ENCODE measurements at places on chromosomes 13 and 19. TPM values are rescaled to one million over a fixed set of nuclear protein-coding genes. Genes with fewer than 3 reads are reported as not detected.
A peak's percentile ranks its signal among the peaks of the same experiment; 100 is the strongest.

The CD177 gene
- total RNA-seq, result not detected

The MADCAM1 gene
- 0.22 TPM for total RNA-seq

The STAP2 gene
- 9.4 TPM for total RNA-seq

The ZNF177 gene
- total RNA-seq, result 0.43 TPM

The NBEA gene
- total RNA-seq, result 0.29 TPM

The SERPINE3 gene
- not detected for total RNA-seq

The TPTE2 gene
- not detected for total RNA-seq

DNA sequence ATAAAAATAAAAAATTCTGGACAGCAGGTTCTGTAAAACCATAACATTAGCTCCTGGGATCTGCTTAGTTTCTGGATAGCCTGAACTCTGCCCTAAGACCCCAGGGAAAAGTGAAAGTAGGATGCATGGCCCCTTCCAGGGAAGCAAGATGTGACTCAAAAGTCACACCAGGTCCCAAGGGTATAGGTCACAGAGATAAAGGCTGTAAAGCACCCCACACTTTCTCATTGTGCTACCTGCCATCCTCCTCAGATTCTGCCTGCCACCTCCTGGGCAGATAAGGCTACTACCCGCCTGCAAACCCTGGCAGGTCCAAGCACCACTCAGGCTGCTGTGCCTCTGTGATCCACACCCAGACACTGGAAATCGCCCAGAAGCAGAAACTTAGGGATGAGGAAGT is 20.6 kb downstream of the FFAR2 start:
- DNase-seq, result peak; percentile 77

- DNase-seq, result no peak
Observed at GRCh38 chr13:30805132-30805537, 69.8 kb downstream of the ALOX5AP start.

DNA sequence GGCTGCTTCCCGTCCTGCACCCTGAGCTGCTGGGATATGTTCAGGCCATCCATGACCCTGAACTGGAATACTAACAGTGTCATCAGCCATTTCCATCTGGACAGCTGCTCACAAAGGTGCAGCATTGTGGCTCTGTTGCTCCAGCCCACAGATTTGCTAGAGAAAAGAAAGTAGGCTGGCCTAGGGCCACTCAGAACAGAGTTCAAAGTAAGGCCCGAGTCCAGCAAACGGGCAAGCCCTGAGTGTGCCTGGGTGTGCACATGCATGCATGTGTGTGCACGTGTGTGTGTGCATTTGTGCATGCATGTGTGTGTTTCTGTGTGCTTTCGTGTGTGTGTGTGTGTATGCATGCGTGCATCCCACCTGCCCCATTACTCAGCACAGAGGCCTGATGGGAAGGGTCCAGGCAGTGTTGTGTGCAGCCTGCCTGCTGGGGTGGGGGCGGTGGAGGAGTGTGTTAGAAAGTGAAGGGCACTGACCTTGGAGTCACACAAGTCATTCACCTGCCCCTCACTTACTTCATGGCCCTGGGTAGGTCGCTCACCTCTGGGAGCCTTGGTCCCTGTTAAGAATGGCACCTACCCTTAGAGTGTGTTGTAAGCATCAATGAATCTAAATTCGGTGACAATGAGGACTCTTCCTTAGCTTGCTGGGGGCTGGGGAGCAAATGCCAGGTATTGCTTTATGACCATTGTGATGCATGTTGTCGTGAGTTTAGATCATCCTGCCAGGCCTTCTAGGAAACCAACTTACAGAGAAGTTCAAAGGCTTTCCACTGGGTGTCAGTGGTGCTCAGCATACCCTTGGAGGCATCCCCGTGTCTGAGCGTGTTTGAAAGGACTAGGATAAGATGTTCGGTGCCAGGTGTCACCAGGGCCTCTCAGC is 53.2 kb downstream of the GPR12 start:
- peak; percentile 45 for DNase-seq

GRCh38 chr13:45714170-45714569 is 12.1 kb downstream of the CBY2 start:
- DNase-seq, result no peak

DNA sequence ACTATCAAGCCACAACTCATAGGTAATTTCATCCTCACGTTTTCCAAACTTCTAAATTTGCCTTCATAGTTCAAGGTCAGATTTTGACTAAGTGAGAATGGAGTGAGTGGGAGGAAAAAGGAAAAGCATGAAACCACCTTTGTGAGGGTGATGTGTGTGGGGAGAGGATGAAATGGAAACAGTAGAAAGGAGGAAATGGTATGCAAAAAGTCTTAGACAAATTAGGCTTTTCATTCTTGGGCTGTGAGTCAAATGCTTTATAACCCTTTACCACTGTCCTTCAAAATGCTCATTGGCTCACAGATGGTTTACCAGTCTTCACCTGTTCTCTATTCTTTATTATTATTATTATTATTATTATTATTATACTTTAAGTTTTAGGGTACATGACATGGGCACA is 127.2 kb downstream of the RAP2A start:
- DNase-seq, result no peak

GRCh38 chr13:65508338-65508737 is 1721.8 kb downstream of the PCDH9 start:
- no peak for DNase-seq

GRCh38 chr13:107289540-107289939 is 721.6 kb upstream of the ARGLU1 start:
- no peak for DNase-seq

DNA sequence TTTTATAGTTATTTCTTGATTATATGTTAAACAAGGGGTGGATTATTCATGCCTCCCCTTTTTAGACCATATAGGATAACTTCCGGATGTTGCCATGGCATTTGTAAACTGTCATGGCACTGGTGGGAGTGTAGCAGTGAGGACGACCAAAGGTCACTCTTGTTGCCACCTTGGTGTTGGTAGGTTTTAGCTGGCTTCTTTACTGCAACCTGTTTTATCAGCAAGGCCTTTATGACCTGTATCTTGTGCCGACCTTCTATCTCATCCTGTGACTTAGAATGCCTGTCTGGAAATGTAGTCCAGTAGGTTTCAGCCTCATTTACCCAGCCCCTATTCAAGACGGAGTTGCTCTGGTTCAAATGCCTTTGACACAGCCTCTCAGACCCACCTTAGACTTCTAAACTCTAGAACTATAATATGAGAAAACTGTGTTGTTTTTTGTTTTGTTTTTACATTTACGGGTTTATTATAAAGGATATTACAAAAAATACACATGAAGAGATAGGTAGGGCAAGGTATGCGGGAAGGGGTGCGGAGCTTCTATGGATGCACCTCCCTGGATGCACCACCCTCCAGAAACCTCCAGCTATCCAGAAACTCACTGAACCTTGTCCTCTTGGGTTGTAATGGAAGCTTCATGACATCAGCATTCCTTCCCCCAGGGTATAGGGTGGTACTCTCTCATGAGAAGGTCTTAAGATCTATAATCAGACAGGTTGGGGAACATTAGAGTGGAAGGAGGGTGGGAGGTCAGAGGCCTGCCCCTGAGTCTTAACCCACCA is 15.8 kb upstream of the SPRYD7 start:
- DNase-seq, result no peak

GRCh38 chr13:107291875-107292274 is 723.9 kb upstream of the ARGLU1 start:
- DNase-seq, result no peak

GRCh38 chr13:83452292-83452950 is 429.9 kb downstream of the SLITRK1 start:
- no peak for DNase-seq

DNA sequence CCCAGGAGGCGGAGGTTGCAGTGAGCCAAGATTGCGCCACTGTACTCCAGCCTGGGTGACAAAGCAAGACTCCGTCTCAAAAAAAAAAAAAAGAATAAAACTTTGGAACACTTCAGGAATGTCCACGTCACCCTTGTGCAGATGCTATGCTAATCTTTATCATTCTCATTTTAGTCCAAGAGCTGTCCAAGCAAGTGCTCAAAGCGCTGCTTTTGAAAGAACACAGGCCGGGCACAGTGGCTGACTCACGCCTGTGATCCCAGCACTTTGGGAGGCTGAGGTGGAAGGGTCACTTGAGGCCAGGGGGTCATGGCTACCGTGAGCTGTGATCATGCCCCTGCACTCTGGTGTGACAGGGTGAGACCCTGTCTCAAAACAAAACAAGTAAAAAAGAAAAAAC is 11.1 kb upstream of the UQCR11 start:
- DNase-seq, result no peak

DNA sequence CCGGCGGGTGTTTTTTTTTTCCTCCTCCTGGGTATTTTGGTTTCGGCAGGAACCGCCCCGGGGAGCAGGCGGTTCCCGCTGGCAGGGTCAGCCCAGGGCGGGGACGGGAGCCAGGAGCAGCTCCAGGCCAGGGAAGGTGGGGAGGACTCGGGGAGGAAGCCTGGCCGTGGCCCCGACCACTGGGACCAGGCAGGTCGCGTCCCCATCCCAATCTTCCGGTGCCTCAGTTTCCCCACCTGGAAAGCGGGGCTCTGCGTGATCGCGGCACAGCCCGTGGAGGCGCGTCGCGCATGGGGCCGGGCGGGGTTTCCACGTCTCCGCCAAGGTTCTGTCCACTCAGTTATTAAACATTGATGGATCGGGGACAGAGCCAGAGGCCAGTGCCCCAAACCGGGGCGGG is 34.8 kb downstream of the IL12RB1 start:
- no peak for DNase-seq

DNA sequence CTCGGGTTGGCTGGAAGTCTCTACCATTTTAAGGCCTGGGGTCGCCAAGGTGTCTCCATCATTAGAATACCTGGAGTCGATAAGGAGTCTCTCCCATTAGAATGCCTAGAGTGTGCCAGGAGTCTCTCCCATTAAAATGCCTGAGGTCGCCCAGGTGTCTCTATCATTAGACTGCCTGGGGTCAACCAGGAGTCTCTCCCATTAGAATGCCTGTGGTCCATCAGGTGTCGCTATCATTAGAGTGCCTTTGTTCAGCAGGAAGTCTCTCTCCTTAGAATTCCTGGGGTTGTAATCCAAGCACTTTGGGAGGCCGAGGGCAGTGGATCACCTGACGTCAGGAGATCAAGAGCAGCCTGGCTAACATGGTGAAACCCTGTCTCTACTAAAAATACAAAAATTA is 1533.0 kb downstream of the UQCRFS1 start:
- DNase-seq, result no peak

- DNase-seq, result peak; percentile 81
Observed at GRCh38 chr19:14383661-14384555, 2.7 kb downstream of the ADGRE5 start.

GRCh38 chr19:24166055-24166454 is 79.1 kb downstream of the ZNF254 start:
- no peak for DNase-seq

- no peak for DNase-seq
Observed at GRCh38 chr13:61592489-61592888, 176.8 kb upstream of the PCDH20 start.

DNA sequence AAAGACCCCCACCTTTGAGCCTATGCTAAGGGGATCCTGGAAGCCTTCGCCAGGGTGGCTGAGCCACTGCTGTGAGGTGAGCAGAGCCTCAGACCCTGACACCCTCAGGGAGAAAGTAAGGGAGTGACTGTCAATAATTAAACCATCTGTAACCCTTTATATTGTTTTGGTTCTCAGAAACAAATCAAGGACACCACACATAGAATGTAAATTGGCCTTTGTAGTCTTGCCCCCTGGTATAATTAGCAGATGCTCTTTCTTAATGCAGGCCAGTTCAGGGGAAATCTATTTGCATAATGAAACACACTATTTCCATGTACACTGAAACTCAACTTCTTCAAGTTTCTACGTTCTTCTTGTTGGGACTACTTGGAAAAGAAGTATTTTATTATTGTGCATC is 127.7 kb upstream of the EDNRB start:
- no peak for DNase-seq

DNA sequence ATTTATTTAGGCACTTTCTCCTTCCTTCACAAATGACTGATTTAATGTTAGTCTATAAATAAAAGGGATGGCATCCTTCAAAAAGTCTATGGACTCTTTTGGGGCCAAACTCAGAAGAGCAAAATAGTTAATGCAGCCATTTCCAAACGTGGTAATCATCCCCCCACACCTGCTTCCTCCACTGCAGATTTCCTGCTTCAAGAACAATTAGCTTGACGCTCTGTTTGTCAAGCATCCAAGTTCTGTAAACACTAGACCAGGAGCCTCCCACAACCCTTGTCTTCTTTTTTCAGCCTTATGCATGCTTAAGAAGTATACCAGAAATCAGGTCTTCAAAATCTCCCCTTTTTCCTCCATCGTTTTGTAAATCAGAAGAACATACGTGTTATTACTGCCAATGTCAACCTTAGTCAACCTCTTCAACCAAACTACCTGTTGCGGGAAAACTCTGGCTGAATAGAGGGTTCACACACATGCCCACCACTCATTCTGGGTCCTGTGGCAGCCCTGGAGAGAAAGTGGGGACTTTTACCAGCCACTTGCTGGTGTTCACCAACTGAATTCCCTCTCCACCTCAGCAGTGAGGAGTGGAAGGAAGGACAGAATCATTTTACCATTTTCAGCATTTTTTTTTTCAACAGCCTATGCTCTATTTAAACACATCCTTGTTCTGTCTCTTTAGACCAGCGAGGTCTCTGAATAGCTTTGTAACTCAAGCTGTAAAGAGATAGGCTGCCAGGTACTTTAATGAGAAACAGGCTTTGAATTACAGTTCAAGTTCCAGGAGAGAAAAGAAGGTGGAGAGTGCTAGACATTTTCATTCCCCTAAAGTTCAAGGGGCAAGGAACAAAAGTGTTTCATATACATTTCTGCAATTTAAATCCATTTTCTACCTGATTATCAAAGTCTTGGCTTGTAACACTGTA is 39.1 kb downstream of the EFNB2 start:
- no peak for DNase-seq

GRCh38 chr19:17536955-17537354 is 18.5 kb upstream of the COLGALT1 start:
- no peak for DNase-seq

GRCh38 chr13:80444240-80445015 is 103.5 kb upstream of the SPRY2 start:
- DNase-seq, result no peak

DNA sequence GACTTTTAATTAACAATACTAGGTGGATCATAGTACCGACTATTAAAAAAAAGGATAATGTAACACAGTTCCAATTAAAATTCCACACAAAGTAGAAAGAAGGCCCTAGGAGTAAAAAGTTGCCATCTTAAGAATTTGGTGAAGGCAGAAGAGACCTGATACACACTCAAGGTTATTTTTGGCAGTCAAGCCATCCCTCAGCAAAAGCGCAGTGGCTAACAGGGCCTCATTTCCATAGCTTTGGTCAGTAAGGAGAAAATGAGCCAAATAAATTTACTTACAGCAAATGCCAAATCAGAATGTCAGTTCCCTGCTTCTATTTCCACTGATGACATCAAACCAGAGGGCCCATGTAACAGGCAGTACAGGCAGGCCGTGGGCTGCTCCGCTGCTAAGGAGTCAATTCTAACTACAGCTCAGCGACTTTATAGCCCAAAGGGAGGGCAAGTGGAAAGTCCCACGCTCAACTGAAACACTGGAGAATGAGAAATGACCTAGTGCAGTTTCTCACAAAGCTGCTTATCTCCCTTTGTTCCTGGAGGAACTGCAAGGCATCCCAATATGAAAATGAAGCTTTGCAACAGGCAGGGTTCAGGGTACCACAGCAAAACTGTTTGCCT is 6.3 kb downstream of the ARGLU1 start:
- DNase-seq, result peak; percentile 82

- DNase-seq, result peak; percentile 54
Observed at GRCh38 chr19:46350758-46351159, 3.9 kb downstream of the PPP5C start.

Data from activated CD4-positive, alpha-beta memory T cell treated with anti-CD3 and anti-CD28 coated beads for 36 hours (primary cell).